A549 treated with RU486 at 1 μM for 4 hours (cell line): ENCODE measurements at places on chromosomes 4 and X. TPM values are rescaled to one million over a fixed set of nuclear protein-coding genes. Genes with fewer than 3 reads are reported as not detected.

EFNB1 gene
- total RNA-seq = 7.6 to 10.2 TPM (median 9.4 TPM) in 5 replicates

PHKA1 gene
- total RNA-seq = 18.9 to 20.9 TPM (median 20.4 TPM) in 5 replicates

ADH4 gene
- total RNA-seq = not detected in 5 replicates

RAB39B gene
- 0.62 to 0.94 TPM (median 0.64 TPM) in 5 replicates for total RNA-seq

CRLF2 gene
- total RNA-seq = 1.3 to 1.8 TPM (median 1.5 TPM) in 5 replicates

RAB41 gene
- total RNA-seq = not detected in 5 replicates

SPARCL1 gene
- total RNA-seq = not detected in 5 replicates

XIAP gene
- 19.1 to 32.7 TPM (median 25.0 TPM) in 5 replicates for total RNA-seq

XPNPEP2 gene
- not detected in 5 replicates for total RNA-seq

TMEM271 gene
- not detected in 5 replicates for total RNA-seq

ETDB gene
- total RNA-seq = not detected in 5 replicates
